ENCODE measurements at places on chromosomes 1 and 21.

DNA sequence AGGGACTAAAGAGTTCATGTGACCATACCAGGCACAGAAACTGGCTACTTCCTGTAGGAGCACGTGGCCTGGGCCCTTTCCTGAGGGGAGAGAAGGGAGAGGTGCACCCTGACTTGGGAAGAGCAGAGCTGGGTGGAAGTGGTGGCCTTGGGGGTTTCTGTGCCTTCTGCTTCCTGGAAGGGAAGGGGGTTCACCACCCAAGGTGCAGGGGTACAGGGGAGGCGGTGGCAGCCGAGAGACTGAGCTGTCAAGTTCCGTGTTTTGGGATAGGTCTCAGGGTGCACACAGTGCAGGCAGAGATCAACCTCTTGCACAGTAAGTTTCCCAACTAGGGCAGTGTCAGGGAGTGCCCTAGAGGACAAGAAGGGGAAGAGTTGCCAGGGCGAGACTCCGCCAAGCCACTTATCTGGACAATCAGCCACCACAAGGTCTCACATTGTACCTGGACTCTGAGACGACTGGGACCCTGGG, 10.1 kb downstream of the HECTD3 start:
- no peak for DNase-seq

GRCh38 chr1:1678581-1679380, 13.8 kb downstream of the SLC35E2B start:
- DNase-seq = no peak

- no peak for DNase-seq
These were observed 24.7 kb downstream of the CAPZB start for GRCh38 chr1:19460535-19461219.

GRCh38 chr1:172781513-172782140, 122.7 kb downstream of the FASLG start:
- no peak for DNase-seq

- DNase-seq = no peak
These were observed 10.1 kb upstream of the LRRC38 start for GRCh38 chr1:13523780-13524477.

DNA sequence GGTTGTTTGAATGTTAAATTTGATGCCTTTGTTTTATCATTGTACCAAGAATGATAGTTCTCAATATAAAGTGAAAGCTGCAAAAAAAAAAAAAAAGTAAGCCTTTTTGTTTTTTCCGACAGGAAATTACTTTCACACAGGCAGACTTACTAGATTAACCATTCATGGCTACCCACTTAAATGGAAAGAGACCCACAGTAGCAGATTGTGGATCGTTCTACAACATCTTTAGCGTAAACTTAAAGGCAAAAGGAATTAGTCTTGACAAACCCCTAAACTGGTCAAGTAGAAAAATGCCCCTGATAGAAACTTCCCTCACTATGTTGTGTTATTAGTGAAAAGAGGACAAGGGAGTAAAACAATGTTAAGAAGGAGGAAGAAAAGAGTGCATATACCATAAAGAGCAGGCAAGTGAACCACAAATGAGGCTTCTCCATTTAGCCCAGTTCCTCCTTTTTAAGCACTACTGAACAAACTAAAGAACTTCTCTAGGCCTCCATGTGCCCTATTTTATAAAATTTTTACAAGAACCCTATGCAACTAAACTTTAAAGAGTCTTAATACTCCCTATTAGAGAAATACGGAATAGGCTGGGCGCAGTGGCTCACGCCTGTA, 1560.3 kb downstream of the MRPL39 start:
- no peak for DNase-seq

DNA sequence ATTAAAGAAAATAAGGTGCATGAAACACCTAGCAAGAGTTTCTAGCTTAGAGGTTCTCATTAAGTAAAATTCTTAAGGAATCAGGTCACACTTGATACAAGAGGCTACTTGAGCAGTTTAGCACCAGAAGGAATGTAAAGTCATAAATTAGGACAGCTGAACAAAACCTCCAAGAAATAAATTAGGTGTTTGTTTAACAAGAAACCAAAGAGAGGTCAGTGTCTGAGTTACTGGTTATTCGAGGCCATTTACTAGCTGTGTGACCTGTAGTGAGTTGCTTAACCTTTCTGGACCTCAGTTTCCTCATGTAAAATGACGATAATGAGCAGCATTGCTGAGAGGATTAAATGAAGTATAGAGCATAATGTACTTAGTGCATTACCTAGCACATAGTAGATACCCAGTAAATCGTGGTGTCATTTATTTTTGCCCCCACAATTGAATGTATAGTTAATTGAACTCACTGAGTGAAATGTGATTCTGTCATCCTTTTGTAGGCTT, 908 bp upstream of the ELK4 start:
- no peak for DNase-seq

DNA sequence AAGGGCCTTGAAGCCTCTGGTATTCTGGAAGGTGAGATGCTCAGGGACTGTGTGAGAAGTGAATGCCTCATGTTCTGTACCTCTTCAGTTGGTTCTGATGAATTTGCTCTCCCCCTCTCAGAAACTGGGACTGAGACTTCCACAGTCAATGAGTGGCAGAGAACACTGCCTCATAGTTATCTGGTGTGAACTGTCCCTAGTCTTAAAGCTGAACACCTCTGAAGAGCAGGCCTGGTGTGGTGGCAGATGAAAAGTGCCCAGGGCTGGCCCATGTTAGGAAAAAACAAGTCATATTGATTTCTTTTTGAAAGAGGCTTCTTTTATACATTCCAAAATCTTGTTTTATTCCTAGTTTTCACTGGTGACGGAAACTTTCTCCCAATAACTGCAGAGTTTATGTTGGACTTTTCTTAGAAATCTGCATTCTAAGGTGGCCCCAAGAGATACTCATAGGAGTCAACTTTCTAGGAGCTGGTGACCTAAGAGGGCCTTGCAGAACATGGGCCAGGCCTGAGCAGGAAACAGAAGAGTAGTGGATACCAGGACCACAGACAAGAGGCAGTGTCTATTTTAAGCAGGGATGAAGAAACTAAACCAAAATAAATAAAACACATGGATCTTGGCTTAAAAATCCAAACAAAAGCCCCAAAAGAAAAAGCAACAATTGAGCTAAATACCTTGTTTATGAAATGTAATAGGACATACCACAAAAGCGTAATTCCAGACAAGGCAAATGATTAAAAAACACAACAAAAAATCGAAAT, 19.5 kb downstream of the DUSP10 start:
- no peak for DNase-seq

DNA sequence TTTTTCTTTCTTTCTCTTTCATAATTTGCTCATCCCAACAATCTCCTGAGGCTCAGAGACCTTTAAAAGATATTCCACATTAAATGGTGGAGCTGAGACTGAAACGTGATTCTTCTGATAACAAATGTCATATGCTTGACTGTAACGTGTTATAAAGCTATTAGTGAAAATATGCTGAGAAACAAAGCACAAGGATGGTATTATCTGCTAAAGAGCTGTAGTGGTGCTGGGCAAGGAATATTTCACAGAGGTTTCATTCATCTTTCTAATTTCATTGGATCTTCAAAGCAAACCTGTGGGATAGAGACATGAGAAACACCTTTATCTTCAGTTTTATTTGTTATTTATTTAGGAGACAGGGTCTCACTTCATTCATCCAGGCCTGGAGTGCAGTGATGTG, 98.1 kb upstream of the WLS start:
- DNase-seq = no peak

DNA sequence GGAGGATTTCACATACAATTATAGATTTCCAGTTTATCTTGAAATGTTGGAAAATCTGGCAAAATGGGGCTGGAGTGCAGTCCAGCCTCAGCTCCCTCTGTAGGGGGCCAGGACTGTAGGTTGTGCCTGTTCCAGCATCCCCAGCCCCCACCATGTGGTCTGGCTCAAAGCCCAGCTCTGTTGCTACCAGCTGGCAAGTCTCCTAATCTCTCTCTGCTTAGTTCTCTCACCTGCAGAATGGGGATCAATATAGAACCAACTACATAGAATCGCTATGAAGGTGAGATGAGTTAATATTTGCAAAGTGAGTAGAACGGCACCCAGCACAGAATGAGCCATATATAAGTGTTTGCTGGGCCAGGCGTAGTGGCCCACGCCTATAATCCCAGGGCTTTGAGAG, 50.0 kb upstream of the TARDBP start:
- DNase-seq = peak; percentile 94

GRCh38 chr21:42834726-42835191, 44.6 kb downstream of the WDR4 start:
- DNase-seq = no peak

GRCh38 chr1:168792592-168793125, 63.7 kb upstream of the DPT start:
- DNase-seq = no peak

GRCh38 chr1:151069103-151069486, 1.5 kb upstream of the GABPB2 start:
- no peak for DNase-seq

- no peak for DNase-seq
These were observed 7.0 kb downstream of the NTNG1 start for GRCh38 chr1:107147843-107148242.

DNA sequence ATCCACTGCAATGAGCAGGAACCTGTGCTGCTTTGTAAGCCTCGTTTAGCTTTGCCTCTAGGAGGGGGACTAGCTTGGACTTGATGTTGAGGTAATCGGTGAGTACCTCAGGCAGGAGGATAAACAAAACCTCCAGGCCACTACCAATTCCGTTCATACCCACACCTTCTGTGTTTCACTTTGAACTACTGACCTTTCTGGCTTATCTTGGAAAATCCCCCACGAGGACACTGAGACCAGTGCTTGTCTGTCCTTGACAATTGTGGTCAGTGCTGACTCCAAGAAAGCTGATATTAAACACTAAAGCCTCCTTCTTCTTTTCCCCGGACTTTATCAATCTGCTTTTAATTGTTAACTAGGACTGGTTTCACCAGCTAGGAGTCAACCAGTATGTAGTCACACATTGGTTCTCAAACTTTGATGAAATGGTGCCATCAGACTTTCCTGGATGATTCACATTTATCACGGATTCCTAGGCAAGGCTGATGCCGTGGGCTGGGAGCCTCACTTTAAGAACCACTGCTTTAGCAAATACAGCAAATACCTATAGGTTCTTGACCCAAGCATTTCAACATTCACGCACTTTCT, 52.7 kb downstream of the TGFB2 start:
- no peak for DNase-seq

DNA sequence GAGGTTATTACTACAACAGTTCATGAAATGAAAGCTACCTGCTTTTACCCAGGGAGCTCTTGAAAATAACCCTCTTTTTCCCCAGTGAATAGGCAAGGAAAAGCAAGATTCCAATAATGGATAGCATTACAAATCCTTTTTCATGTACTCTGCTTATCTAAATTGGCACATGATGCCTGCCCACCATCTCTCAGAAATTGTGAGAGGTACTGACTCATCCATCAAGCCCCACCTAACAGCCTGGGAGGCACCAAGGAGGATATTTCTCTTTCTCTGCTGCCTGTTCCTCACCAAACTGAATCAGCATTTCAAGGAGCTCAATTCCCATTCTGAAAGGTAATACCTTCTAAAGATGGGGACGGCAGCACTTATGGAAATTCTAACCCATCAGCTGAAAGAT, 34.4 kb downstream of the PALMD start:
- no peak for DNase-seq

GRCh38 chr1:161952607-161953172, 71.0 kb downstream of the OLFML2B start:
- no peak for DNase-seq

GRCh38 chr21:34276711-34277425, 86.9 kb upstream of the KCNE2 start:
- DNase-seq = no peak

- DNase-seq = no peak
These were observed 2.3 kb downstream of the PLA2G2F start for GRCh38 chr1:20141466-20141865.

DNA sequence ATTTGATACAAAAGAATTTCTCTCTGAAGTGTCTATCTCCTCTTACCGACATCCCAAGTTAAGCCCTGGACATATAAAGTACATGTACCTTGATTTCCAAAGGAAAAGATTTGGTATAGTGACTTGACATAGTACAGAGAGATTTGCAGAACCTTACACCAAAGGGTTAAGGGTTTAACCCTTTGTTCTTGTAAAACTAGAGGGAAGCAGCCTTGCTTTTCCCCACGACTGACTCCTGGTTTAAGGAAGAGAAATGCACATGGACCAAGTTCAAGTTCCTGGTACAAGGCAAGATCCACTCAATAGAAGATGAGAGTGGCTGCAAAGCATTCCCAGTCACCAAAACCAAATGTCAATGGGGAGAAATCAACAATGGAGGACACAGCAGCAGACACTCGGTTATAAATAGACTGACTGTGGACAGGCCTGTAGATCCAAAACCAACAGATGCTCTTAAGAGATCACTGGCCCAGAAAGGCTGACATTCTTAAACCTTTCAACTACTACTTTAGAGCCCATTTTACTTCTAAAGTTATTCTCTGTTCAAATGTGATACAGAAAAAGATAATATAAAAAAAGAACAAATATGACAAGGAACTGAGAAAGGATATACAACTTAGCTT, 69.4 kb downstream of the PUM1 start:
- no peak for DNase-seq

GRCh38 chr1:234123867-234124266, 219.4 kb downstream of the SLC35F3 start:
- DNase-seq = no peak

DNA sequence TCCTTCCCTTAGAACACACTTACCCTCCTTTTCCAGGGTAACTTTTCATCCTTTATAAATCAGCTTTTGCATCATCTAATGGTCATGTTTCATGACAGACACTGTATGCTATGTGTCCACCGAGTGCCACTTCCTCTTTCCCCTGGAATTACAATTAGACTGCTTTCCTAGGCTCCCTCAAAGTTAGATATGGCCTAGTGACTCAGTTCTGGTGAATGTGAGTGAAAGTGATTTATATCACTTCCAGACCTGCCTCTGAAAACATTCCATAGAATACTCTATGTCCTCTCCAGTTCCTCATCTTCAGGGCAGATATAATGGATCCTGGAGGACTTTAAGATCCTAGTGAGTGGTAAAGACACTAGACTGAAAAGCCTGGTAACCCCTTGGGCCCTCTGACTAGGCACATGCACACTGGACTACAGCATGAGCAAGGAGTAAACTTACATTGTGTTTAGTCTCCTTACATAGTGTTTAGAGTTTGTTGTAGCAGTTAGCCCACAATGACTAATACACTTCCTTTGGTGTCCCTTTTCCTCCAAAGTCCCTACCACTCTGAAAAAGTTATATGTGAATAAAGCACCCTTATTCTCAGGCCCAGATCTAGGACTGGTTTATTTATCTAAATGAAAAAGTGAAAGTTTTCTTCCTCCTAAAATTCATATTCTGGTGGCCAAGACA, 59.3 kb downstream of the GPR88 start:
- DNase-seq = no peak

DNA sequence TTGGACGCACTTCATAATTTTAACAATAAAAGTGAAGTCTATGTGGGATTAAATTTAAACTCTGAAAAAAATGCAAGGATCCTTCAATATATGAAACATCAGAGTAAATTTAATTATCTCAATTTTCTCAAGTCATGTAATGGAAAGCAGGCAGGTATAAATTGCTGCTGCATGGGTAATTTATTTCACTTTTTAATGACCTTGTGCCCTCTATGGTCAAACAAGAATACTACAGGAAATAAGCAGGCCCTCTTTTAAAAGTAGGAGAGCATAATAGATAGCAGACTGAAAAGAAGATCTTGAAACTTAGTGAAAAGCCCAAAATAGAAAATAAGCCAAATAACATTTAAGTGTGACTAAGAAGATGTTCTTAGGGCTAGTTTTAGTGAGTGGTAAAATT, 22.9 kb downstream of the BCAS2 start:
- no peak for DNase-seq
